Inflammatory macrophage (primary cell): ENCODE measurements at places on chromosomes 12 and 14.

- DNase-seq, result no peak
Measured at GRCh38 chr14:64778104-64778754, 74.0 kb downstream of the PLEKHG3 start.

DNA sequence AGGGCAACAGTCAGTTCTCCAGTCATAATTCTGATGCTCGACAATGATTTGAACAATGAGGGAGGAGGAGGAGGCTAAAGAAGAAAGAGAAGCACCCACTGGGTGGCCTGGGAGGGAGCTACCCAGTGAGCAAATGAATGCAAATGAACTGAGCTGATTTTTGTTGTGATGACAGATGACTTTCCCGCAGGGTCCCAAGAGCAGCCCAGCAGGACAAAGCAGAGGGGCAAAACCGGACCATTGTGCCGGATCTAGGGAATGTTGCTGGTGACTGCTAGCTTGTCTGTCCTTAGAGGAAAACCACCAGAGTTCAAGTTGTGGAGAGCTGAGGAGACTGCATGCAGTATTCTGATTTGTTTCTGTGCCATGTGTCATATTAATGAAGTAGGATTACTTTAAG, 162.8 kb downstream of the MON2 start:
- DNase-seq, result no peak

DNA sequence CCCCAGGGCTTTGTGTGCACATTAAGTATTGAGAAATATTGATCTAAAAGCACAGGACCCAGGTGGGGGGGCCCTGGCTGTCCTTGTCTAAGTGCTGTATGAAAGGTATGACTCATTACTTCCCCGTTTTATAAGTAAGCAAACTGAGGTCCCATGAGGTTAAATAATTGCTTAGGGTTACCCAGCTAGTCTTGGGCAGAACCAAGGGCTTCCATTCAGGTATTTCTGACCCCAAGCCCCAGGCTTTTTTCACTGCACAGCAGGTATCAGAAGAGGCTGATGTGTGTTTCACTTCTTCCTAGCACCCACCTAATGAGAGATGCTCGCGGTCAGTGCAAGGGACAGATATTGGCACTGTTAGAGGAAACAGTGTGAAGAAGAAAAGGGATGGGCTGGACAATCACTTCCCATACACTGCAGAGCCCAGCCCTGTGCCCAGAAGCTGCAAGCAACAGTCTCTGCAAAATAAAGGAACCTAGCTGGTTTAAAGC, 4.7 kb upstream of the TC2N start:
- peak; percentile 24 for DNase-seq

- DNase-seq, result peak; percentile 64
Measured at GRCh38 chr12:64747695-64748094, 11.5 kb downstream of the GNS start.

GRCh38 chr12:11822081-11822834, 172.8 kb downstream of the ETV6 start:
- DNase-seq, result peak; percentile 27

- no peak for DNase-seq
Measured at GRCh38 chr14:78131201-78131600, 39.0 kb upstream of the NRXN3 start.

DNA sequence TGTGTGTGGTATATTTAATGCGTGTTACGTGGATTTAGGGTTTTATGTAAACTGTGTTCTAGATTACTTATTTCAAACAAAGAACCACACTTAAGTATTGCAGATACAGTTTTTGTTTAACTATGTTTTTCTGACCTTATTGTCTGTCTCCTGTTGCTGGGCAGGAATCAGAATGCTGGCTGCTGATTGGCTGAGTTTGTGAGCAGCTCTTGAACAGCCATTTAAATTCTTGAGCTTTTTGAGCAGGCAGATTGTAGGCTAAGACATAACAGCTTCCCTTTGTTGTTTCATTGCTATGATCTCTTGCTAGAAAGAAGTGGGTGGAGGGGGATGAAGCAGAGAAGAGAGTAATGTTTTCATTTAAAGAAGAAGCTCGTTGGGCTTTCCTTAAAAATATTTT, 52.2 kb downstream of the ATF7IP start:
- DNase-seq, result peak; percentile 84
